ENCODE measurements at places on chromosomes 16 and 17. TPM values are rescaled to one million over a fixed set of nuclear protein-coding genes. Genes with fewer than 3 reads are reported as not detected.

CDRT15L2 gene
- not detected for total RNA-seq

HSD11B2 gene
- not detected for total RNA-seq

FN3KRP gene
- total RNA-seq = 31.5 TPM

NR1D1 gene
- total RNA-seq = 5.1 TPM

Measured in activated naive CD4-positive, alpha-beta T cell treated with anti-CD3 and anti-CD28 coated beads, Interleukin-2, amount 10 ng/mL, durations not matched to agents 5 hours and 36 hours (primary cell).